NB4 (cell line): ENCODE measurements at places on chromosomes 5 and 9.

DNA sequence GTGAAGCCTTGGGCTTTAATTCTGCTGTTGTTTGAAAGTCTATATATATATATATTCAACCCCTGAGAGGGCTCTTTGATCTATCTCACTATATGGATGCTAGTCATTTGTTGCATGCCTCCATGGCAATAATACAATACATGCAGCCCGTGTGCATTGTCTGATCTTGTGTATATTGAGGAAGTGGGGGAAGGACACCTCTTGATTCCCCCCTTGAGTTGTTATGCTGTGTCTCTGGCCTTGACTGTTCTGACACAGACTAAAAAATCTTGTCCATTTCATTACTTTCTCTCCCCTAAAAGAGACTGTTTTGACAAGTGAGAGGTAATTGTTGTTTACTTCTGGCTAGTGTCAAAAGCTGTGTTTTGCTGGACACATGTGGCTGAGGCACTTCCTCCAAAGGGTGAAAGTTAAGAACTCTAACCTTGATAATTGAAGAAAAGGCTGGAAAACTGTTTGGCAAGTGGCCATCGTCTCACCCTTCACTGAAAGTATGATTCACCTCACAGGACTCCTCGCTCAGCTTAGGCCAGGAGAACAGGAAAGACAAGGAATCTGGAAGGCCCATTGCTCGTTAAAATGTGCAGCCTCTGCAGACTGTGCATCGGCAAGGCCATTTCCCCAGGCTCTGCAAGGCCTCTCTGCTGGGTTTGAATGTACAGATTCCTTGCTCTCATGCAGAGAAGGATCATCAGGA is 304.0 kb downstream of the PRELID2 start:
- DNase-seq, result no peak

DNA sequence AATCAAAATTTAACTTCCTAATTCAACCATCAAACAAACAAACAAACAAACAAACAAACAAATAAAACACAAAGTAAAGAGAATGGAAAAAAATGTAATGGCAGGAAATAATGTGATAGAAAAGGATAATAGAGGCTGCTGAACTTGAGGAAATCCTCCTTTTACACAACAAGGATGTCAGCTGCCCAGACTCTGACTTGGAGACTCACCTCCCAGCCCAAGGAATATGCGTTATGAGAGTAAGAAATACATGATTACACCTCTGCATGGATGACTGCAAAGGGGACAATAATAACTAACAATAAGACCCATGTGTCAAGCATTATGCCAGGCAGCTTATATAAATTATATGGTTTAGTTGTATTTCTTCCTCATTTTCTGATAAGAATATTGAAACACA is 46.6 kb upstream of the JAK2 start:
- no peak for DNase-seq

- DNase-seq, result no peak
Measured at GRCh38 chr9:136603901-136604814, 58.3 kb upstream of the NOTCH1 start.

- no peak for DNase-seq
Measured at GRCh38 chr5:88539693-88540365, 271.2 kb upstream of the TMEM161B start.

- no peak for DNase-seq
Measured at GRCh38 chr9:72089451-72090130, 29.2 kb upstream of the C9orf57 start.

- DNase-seq, result peak; percentile 34
Measured at GRCh38 chr5:44336708-44337107, 52.5 kb downstream of the FGF10 start.

DNA sequence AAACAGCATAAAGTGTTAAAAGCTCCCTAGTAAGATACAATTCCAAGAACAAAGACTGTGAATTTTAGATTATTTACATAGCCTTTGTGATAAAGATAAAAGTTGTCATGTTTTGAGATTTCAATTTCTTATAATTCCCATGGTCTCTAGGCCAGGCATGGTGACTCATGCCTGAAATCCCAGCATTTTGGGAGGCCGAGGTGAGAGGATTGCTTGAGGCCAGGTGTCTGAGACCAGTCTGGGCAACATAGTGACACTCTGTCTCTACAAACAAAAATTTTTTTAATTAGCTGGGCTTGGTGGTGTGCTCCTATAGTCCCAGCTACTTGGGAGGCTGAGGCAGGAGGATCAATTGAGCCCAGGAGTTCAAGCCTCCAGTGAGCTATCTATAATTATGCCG is 48.1 kb downstream of the BDP1 start:
- DNase-seq, result no peak

GRCh38 chr9:99876190-99876589 is 30.3 kb upstream of the STX17 start:
- peak; percentile 17 for DNase-seq

GRCh38 chr9:119788921-119789320 is 419.7 kb upstream of the BRINP1 start:
- DNase-seq, result no peak

DNA sequence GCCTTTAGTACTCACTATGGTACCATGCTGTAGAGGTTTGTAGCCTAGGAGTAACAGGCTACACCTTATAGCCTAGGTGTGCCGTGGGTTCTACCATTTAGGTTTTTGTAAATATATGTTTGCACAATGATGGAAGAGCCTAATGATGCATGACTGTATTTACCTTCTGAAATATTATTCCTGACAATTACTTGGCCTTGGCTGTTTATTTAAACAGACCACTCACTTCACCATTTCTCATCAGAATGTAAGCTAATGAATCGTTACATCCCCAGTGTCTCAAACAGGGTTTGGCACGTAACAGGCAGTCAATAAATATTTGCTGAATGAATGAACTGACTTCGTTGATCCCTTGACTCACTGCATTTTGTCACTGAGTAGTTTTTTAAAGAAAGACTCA is 93.1 kb downstream of the MED27 start:
- DNase-seq, result no peak

DNA sequence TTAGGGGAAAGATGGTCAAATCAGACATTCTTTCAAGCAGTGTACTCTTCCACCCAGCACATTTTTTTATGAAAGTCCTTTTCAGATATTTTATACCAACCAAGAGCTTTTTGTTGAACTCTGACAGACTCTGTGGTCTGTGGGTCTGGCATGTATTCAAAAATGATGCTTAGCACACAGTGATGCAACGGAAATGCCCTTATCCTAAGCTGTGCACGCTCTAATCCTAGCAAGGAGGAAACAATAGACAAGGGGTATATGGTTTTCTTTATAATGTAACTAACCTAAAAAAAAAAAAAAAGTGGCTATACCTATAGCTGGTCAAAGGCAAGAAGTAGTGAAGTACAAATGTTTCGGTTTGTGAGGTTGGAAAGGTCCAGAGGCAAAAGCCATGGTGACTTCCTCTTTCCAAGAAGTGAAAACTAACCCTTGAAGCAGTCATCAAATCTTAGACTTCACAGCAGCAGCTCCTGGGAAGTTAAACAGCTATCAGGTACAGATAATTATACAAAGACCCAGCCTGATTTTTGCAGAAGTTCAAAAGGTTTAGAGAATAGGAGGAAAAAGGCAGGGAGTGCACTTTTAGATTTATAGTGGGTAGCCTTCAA is 82.5 kb downstream of the SEMA6A start:
- DNase-seq, result peak; percentile 55

DNA sequence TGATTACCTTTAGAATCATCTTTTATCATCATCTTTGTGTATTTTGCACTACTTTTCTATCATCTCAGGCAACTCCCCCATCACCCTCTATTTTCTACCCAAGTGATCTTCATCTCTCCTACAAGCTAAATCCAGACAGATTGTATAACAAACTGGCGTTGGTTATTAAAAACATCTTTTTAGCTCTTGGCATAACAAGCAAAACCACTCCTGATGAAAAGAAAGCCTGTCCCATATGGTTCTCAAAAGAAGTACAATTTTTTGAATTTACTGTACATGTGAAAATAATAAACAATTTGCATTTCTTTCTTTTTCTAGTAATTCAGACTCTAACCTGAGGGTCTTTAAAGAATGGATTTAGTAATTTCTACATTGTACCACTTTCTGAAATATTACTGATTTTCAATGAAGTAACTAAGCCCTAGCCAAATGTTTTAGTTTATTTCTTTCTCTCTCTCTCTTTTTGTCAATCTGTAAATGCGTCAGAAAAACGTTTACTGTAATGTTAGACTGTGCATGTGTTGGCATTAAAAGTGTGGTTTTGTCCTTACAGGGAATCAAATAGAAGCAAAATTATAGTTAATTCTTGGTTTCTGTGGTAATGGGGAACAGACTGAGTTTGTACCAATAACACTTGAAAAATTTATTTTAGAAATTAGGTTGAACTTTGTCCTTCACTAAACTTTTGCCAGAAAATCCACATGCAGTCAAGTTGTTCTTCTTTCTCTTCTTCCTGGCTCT is 52.5 kb upstream of the RPS23 start:
- DNase-seq, result no peak

- DNase-seq, result peak; percentile 48
Measured at GRCh38 chr5:95835682-95836385, 13.3 kb upstream of the GLRX start.

GRCh38 chr9:31536471-31536870 is 848.0 kb upstream of the ACO1 start:
- no peak for DNase-seq

DNA sequence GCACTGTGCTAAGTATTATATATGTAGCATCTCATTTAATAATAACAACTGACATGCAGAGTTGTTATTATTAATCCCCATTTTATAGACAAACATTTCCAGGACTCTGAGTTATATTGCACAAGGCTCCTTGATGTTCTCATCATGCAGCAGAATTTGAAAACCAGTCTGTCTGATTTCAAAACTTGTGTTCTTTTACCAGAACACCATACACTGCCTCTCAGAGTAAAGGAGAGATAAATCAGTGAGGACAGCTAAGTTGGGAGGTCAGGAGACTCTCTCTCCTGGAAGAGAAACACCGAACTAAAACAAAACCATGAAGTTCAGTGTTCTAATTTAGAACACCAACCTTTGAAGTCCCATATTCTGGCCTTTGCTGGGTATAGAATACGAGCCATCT is 92.7 kb upstream of the TNC start:
- no peak for DNase-seq

DNA sequence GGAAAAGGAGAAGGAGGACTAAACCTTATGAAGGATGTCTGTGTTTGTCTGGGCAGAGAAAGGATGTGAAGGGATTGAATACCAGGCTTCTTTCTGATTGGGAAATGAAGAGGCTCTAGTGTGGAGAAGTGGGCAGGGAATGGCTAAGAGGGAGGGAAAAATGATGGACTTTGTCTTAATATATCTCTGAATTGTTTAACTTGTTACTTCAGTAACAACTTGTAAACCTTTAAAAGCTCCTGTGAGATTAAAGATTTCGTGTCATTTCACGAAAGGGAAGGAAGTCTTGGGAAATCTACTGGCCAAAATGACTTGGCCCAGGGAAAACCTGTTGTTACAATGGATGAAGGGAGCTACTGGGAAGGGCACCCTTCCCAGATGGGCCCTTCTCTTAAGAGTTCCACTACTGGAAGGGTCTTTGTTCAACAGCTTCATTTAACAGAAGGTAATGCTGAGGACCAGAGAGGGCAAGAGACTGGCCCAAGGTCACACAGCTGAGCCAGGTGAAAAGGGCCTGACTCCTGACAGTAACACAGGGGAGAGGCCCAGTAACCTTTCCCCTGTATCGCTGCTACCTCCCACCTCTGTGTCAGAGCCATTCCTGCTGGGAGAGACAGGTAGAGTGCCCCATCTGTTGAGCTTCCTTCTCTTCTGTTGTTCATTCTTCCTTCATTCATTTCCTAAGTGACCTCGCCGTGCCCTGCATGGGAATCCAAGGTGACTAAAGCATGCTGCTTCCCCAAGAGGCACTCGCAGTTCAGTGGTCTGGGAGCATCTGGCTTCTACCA is 5.1 kb upstream of the TCOF1 start:
- DNase-seq, result no peak

DNA sequence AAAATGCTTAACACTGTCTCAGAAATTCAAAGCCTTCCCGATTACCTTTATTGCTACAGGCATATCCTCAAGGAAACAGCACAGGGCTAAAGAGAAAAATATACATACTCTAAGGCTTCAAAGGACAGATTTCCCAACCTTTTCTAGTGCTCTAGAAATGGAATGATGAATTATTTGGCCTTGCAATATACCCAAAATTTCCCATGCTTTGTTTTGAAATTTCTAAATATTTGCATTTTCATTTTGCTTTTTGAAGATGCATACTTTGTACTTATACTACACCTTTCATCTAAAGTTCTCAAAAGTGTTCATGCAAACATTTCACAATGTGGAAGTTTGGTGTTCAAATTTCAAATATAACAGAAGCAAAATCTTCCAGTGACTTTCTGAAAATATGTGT is 312.7 kb upstream of the PDE4D start:
- no peak for DNase-seq

GRCh38 chr5:97172227-97172626 is 10.8 kb downstream of the RIOK2 start:
- DNase-seq, result no peak
